ENCODE measurements at places on chromosomes 13 and 19. TPM values are rescaled to one million over a fixed set of nuclear protein-coding genes. Genes with fewer than 3 reads are reported as not detected.

CHAF1A gene
- polyA plus RNA-seq: 5.8 TPM

DNA sequence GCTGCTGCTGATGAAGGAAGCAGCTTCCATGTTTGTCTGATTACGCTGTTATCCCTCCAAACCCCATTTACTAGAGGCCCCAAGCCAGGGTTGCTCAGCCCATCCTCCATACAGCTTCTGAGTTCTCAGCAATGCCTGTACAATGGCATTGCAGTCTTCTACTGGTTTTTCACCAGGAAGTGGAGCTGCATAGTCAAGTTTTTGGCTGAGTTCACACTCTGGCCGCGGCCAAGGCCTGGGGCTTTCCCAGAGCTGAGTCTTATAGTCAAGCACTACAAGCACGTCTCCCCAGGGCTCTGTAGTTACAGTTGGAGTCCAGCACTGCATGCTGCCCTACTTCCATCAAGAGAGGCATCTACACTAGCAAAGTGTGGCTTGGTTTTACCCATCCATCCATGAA is 182.5 kb downstream of the POU4F1 start:
- DNase-seq: no peak
- no peaks in the 10 kb centered on the region for H3K4me1 ChIP-seq
- no peaks in the 10 kb centered on the region for H3K36me3 ChIP-seq
- H3K27ac ChIP-seq: no peak overlapping the region
- no peaks in the 10 kb centered on the region for H3K27me3 ChIP-seq
- H3K4me3 ChIP-seq: no peak overlapping the region

CEACAM16 gene
- not detected for polyA plus RNA-seq

RLN3 gene
- not detected for polyA plus RNA-seq

NXNL1 gene
- not detected for polyA plus RNA-seq

ZNF99 gene
- not detected for polyA plus RNA-seq

SIGLEC14 gene
- polyA plus RNA-seq: 1.8 TPM

DNA sequence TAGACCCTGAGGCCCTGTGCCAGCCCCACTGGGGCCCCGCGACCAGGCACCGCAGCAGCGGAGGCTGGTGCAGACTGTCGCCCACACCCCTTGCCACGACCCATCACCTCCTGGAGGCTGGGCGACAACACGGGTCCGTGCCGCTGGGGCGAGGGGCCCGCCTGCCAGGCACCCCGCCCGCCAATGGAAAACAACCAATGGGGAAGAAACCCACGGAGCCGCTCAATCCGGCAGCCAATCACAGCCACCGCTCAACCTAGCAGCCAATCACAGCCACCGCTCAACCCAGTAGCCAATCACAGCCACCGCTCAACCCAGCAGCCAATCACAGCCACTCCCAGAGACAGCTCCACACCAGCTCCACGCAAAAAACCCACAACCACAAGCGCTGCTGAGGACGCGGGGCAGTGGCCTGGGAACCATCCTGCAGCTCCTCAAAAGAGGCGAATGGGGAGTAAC is 29.7 kb downstream of the GPX4 start:
- DNase-seq: no peak
- peak overlapping the region; percentile 56 for H3K4me3 ChIP-seq
- peaks cover 77% of the 10 kb centered on the region for H3K4me1 ChIP-seq
- peaks cover 42% of the 10 kb centered on the region for H3K36me3 ChIP-seq
- H3K27me3 ChIP-seq: no peaks in the 10 kb centered on the region

- no peaks in the 10 kb centered on the region for H3K36me3 ChIP-seq
- peaks cover 59% of the 10 kb centered on the region for H3K27me3 ChIP-seq
- no peak overlapping the region for H3K4me3 ChIP-seq
- no peaks in the 10 kb centered on the region for H3K4me1 ChIP-seq
These were observed 8.1 kb downstream of the CYP2A13 start for GRCh38 chr19:41096353-41096752.

GRCh38 chr13:108508263-108508662 is 121.1 kb upstream of the MYO16 start:
- no peaks in the 10 kb centered on the region for H3K4me1 ChIP-seq
- no peaks in the 10 kb centered on the region for H3K27me3 ChIP-seq
- no peaks in the 10 kb centered on the region for H3K36me3 ChIP-seq
- no peak for DNase-seq
- no peak overlapping the region for H3K4me3 ChIP-seq

DNA sequence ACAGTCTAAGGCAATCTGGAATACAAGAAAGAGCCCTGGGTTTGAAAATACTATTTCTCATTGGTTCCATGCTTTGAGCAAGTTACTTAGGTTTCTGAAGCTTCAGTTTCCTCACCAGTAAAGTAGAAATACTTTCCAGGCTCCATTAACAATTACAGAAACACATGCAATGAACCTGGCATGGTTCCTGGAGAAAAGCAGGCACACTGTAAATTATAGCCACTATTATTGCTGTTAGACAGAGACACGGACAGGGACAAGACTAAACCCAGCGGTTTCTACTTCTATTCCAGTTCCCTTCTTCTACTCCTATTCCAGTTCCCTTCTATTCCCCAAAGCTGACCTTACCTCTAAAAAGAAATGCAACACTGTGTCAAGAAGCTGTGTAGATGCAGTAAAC is 41.2 kb downstream of the MIPEP start:
- peaks cover 6% of the 10 kb centered on the region for H3K36me3 ChIP-seq
- no peak overlapping the region for H3K27ac ChIP-seq
- no peak overlapping the region for H3K4me3 ChIP-seq
- no peak for DNase-seq

DNA sequence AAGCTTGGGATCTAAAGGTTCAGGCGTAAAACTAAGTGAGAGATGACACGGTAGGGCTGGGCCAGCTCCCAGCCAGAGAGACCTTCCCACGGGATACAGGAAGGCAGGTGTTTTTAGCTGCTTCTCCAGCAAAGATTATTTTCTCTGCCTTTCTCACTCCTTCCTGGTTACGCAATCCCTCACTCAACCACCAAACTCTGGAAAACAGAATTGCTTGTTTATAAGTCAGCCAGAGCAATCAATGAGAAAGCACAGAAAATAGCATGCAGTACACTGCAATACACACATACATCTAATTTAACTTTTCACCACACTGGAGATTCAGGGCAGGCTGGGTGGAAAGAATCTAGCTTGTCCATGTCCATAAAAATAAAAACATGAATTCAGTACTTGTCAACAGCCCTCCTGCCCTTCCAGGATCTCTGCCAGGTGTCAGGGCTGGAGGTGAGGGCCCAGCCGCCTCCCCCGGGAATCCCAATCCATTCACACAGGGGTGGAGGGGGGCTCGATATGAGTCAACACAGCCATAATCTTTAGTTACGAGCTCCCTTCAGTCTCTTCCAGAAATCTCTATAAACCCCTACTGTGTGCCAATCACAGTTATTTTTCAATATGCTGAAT is 12.2 kb downstream of the RHPN2 start:
- no peaks in the 10 kb centered on the region for H3K36me3 ChIP-seq
- peak; percentile 37 for DNase-seq
- H3K27me3 ChIP-seq: no peaks in the 10 kb centered on the region
- H3K27ac ChIP-seq: peak overlapping the region; percentile 67

DNA sequence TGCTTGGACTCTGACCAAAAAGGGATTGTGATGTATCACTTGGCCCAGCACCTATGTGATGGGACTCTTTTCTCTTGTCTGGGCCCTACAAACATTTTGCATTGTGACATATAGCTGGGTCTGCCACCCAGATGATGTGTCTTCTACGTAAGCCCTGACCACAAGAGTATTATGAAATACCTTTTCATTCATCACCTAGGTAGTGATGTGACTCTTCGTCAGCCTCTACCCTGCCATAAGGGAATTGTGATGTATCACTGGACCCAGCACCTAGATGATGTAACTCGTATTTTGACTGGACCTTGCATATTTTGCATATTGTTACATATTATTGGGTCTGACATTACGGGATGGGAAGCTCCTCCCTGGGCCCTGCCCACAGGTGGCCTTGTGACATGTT is 29.7 kb upstream of the ZNF681 start:
- H3K4me3 ChIP-seq: no peak overlapping the region
- H3K36me3 ChIP-seq: no peaks in the 10 kb centered on the region
- no peak for DNase-seq
- H3K4me1 ChIP-seq: no peaks in the 10 kb centered on the region

DNA sequence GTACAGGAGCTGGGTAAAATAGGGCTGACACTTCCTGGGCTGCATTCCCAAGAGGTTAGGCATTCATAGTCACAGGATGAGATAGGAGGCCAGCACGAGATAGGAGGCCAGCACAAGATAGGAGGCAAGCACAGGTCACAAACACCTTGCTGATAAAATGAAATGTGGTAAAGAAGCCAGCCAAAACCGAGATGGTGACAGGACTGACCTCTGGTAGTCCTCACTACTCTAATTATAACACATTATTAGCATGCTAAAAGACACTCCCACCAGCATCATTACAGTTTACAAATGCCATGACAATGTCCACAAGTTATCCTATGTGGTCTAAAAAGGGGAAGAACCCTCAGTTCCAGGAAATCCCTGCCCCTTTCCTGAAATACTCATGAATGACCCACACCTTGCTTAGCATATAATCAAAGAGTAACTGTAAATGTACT is 20.9 kb upstream of the IGSF23 start:
- peaks cover 14% of the 10 kb centered on the region for H3K4me1 ChIP-seq
- no peak overlapping the region for H3K4me3 ChIP-seq
- H3K27ac ChIP-seq: peak overlapping the region; percentile 66

DNA sequence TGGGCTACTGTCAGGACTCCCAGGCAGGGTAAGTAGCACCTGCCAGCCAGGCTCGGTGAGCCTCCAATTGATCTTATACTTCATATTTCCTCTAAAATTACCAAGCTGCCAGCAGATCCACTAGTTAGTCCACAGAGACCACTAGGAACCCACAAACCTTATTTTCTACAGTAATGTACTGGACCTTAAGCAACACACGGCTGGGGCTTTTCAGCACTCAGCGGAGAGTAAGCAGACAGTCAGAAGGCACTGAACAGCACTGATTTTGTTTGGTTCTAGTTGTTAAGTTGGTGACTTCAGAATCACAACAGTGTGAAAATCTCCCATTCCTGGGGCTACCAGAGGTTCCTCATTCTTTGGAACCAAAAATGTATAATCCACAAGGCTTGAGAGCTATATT is 56.1 kb downstream of the MRPL57 start:
- DNase-seq: no peak
- no peaks in the 10 kb centered on the region for H3K27me3 ChIP-seq
- no peaks in the 10 kb centered on the region for H3K36me3 ChIP-seq
- no peak overlapping the region for H3K4me3 ChIP-seq
- H3K4me1 ChIP-seq: peaks cover 7% of the 10 kb centered on the region
- no peak overlapping the region for H3K27ac ChIP-seq

- no peak for DNase-seq
- no peak overlapping the region for H3K4me3 ChIP-seq
- H3K27ac ChIP-seq: no peak overlapping the region
These were observed 747.4 kb downstream of the UQCRFS1 start for GRCh38 chr19:28465371-28466086.

TMEM255B gene
- polyA plus RNA-seq: 4.6 TPM

TJP3 gene
- polyA plus RNA-seq: 93.1 TPM

GRCh38 chr13:31051999-31052398 is 109.7 kb downstream of the HSPH1 start:
- H3K27ac ChIP-seq: no peak overlapping the region
- H3K36me3 ChIP-seq: no peaks in the 10 kb centered on the region
- H3K27me3 ChIP-seq: peaks cover 6% of the 10 kb centered on the region

DNA sequence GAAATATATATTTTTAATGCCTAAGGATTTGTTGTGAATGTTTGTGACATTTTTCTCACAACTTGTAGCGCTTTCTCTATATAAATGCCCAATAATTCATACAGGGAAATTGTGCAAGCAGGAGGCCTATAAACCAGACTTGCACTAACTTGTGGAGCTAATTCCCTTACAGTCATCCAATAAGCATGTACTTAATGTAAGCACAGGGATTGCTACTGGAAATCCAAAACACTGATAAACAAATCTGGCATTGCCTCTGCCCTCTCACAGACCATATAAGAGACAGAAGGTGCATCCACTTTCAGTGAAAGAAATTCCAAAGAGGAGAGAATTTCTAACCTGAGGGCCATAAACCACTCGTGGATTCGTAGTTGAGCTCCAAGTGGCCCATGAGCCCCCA is 518.8 kb downstream of the MYO16 start:
- H3K4me3 ChIP-seq: no peak overlapping the region
- DNase-seq: no peak
- no peaks in the 10 kb centered on the region for H3K36me3 ChIP-seq
- H3K27me3 ChIP-seq: no peaks in the 10 kb centered on the region
- no peak overlapping the region for H3K27ac ChIP-seq

DNA sequence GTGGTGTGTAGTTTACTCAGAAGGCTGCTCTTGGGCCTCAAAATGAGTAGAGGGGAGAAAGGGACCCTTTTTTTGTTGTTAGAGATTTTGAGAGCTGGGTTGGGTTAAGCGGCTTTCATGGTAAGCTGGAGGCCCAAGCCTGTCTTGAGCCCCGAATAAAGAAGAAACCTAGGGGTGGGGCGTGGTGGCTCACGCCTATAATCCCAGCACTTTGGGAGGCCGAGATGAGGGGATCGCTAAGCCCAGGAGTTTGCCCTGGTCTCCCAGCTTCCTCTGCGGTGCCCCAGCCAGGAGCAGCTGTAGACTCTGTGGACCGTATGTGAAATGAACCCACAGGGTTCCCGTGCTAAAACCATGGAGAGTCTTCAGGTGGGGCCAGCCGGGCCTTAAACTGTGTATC is 56.1 kb downstream of the KDM4B start:
- DNase-seq: no peak
- no peak overlapping the region for H3K27ac ChIP-seq
- H3K4me3 ChIP-seq: no peak overlapping the region

PSG4 gene
- polyA plus RNA-seq: 0.38 TPM

CD37 gene
- 18.5 TPM for polyA plus RNA-seq

GRCh38 chr13:40207001-40207478 is 459.4 kb downstream of the FOXO1 start:
- no peak overlapping the region for H3K4me3 ChIP-seq
- peak overlapping the region; percentile 54 for H3K27ac ChIP-seq
- H3K4me1 ChIP-seq: peaks cover 6% of the 10 kb centered on the region
- H3K27me3 ChIP-seq: no peaks in the 10 kb centered on the region
- no peaks in the 10 kb centered on the region for H3K36me3 ChIP-seq
- no peak for DNase-seq

ZNF763 gene
- polyA plus RNA-seq: 5.0 TPM

IL17D gene
- 0.65 TPM for polyA plus RNA-seq

SIGLEC12 gene
- 0.10 TPM for polyA plus RNA-seq

DNA sequence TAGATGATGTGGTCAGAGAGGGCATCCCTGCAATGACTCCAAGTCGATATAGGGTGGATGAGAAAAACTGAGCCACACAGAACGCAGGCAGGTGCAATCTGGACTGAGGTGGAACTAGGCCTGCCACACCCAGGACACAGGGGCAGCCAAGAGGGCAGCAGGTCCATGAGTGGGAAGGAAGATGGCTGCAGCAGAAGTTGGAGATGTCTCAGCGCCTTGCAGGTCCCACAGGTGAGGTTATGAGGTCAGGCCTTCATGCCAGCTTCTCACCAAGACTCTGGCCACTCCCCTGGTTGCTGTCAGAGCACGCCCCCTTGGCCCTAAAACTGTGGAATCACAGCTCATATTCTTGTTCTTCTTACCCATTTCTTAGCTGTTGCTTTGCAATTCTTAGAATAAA is 147.7 kb upstream of the VSTM2B start:
- H3K4me1 ChIP-seq: no peaks in the 10 kb centered on the region
- H3K4me3 ChIP-seq: no peak overlapping the region
- no peak for DNase-seq

TRAPPC2B gene
- polyA plus RNA-seq: 21.9 TPM

GRCh38 chr13:45269204-45269603 is 68.4 kb upstream of the KCTD4 start:
- no peaks in the 10 kb centered on the region for H3K4me1 ChIP-seq
- no peaks in the 10 kb centered on the region for H3K27me3 ChIP-seq
- no peak overlapping the region for H3K4me3 ChIP-seq
- DNase-seq: no peak

GRCh38 chr19:50974702-50975556 is 5.5 kb upstream of the KLK6 start:
- H3K27ac ChIP-seq: no peak overlapping the region
- H3K27me3 ChIP-seq: peaks cover 87% of the 10 kb centered on the region
- no peak for DNase-seq
- no peaks in the 10 kb centered on the region for H3K4me1 ChIP-seq
- H3K36me3 ChIP-seq: no peaks in the 10 kb centered on the region
- no peak overlapping the region for H3K4me3 ChIP-seq

CYP2A13 gene
- polyA plus RNA-seq: not detected
